Astrocyte (in vitro differentiated cells and primary cell): ENCODE measurements at places on chromosomes 5 and 9.

GRCh38 chr9:134025606-134026541, 593 bp downstream of the BRD3OS start:
- peak; percentile 26 for DNase-seq

DNA sequence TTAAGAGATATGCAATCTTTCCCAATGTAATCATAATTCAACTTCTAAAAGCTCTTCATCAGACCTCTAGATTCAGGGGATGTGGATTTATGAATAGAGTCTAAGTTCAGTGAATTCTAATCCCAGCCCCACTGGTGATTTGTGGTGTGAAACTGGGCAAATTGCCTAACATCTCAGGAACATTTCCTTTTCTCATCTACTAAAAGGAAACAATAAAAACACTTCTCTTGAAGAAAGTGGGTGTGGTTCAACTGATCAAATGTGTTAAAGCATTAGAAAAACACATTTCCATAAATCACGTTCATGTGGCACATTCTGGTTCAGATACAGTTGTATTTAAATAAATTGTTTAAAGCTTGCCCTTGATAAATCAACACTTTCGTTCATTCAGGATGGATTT, 631.7 kb upstream of the CDH6 start:
- DNase-seq: no peak

DNA sequence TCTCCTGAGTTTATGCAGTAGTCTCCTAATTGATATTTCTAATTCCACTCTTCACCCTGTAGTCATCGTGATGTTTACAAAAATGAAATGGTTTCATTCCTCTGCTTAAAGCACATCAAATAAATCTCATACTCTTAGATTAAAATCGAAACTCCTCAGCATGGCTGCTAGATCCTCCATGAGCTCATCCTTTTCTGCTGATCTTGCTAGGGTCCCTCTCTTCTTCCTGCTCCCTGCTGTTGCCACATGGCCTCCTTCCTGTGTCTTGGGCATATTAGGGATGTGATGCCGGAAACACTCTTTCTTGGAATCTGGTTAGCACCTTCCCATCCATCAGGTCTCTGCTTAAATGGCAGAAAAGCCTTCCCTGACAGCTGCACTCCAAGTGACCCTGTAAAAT, 59.5 kb upstream of the MEGF10 start:
- no peak for DNase-seq

DNA sequence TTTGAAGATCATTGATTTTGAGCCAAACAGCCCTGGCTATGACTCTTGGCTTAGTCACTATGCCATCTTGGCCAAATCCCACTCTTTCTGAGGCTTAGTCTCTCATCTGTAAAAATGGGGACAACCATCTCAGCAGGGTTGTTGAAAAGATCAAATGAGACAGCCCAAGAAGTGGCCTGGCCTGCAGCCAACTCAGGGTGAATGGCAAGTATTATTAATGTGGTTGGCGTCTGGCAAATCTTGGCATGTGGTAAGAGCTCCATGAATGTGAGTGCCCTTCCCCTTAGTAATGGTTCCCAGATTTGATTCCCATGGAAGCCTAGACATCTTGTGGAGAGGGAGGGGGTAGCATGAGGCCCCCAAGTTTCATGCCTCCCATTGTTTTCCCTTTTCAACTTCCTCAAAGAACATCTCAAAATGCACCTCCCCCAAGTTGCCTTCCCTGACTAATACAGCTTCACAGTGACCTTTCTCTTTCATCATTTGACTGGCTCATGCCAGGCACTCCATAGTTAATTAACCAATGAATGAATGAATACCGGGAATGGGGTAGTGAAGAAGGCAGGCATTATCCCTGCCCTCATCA, 11.8 kb upstream of the TGFBI start:
- DNase-seq: peak; percentile 98

GRCh38 chr5:167822241-167822640, 469.2 kb upstream of the WWC1 start:
- peak; percentile 75 for DNase-seq

- peak; percentile 36 for DNase-seq
These were observed 50.0 kb downstream of the TRIM32 start for GRCh38 chr9:116737152-116737546.

- no peak for DNase-seq
These were observed 59.9 kb downstream of the SERINC5 start for GRCh38 chr5:80195837-80196400.

DNA sequence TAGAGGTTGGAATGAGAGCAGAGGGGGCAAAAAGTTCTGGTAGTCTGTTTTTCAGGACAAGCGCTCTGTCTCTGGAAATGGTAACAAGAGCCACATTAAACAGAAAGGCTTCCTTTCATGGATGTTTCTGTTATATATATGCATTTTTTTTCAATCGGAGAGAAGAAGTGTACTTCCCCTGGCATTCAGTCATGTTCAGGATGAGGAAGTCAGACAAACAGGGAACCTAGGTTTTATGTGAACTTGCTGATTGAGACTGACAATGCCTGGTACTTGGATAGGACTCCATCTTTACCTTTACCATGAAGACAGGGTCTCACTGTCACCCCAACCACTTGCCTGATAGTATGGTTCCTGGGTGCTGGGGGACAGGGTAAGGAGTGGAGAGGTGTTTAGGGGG, 30.1 kb upstream of the ZBED3 start:
- DNase-seq: no peak

- DNase-seq: peak; percentile 32
These were observed 700 bp downstream of the SKP2 start for GRCh38 chr5:36152324-36153297.

GRCh38 chr9:87193925-87194868, 246.9 kb upstream of the GAS1 start:
- peak; percentile 93 for DNase-seq

DNA sequence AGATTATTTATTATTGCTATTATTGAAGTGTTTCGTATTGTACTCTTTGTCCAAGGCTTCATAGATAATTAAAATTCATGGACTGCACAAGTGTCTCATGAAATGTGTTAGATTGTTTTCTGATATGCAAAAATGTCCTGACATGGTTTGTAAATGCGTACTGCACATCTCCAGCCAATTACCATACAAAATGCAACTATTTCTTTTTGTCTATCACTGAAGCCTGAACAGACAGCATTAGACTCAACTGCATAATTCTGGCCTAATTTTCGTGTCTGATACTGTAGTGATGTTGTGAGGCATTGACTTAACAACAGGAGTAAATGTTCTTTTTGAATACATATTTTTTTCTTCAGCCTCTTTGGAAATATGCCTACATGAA, 498.2 kb upstream of the CD180 start:
- no peak for DNase-seq

DNA sequence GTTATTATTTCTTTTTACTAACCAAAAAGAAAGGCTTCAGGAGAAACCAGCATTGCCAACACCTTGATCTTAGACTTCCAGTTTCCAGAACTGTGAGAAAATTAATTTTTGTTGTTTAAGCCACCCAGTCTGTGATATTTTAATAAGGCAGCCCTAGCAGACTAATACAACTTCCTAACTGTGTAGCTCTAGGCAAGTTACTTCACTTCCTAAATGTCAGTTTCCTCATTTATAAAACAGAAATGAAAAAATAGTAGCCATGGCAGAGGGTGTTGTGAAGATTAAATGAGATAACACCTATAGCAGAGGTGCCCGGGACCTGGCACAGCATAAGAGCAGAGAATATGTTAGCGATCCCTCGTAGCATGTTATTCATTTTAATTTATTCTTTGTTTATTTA, 66.6 kb upstream of the HAND1 start:
- no peak for DNase-seq

DNA sequence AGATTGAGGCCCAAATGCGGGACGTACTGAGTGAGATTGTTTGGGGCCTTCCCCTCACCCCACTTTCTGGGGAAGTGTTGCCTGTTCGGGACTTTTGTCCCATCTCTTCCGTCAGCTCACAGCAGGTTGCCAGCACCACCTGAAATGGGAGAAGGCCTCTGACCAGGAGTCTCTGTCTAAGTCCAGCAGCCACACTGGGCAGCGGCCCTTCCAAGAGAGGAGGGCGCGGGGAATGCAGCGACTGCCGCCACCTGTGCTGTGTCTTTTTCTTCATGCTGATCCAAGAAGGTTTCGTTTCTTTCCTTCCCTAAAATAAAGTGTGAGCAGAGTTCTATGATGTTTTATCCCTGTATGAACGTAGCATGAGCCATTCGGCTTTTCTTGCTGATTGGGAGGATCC, 134.2 kb upstream of the LMX1B start:
- no peak for DNase-seq

- DNase-seq: peak; percentile 20
These were observed 447.9 kb downstream of the SPATA31D1 start for GRCh38 chr9:82436475-82436874.

DNA sequence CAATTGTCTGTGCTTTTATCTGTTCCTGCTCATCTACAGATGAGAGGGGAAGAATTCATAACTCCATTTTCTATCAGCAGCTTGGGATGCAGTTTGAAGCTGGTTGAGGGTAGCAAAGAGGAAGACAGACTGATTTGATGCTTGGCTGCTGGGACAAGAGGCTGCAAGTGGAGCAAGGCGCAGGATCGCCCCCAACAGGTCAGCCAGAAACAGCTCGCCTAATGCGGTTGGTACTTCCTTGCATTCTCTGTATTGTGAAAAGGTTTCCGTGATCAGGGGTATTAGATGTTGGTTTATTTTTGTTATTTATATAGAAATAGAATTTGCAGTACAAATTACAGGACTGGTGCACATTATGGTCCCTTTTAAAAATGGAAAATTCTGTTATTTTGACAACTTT, 40.6 kb downstream of the ZNF883 start:
- DNase-seq: no peak

DNA sequence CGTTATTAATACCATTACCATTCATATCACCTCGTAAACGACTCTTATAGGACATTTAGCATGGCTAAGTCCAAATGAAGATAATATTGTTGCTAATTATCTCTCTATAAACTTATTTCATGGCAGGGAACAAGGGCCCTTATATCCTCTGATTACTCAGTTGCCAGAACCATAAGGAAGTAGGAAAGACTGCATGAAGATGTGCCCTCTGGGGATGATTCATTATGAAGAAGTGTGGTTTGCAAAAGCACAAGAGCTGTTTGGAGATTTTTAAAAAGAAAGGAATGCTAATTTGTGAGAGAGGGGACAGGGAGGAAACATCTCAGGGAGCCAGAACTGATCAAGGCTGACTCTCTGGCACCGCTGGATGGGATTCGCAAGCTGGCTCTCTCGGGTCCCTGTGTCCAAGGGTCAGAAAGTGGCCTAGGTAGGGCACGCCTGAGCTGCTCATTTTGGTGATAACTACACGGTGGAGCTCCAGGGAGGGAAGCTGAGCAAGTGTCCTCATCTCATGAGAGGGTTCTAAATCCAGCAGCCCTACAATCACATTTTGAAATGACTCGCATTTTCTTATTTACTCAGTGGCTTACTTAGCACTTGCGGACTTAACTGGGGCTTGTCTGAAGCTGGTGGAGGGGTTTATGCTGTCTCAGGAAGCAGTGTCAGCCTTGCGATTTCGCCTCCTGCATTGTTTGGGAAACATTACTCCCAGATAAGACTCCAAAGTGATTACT, 136.8 kb downstream of the C5orf15 start:
- peak; percentile 16 for DNase-seq

DNA sequence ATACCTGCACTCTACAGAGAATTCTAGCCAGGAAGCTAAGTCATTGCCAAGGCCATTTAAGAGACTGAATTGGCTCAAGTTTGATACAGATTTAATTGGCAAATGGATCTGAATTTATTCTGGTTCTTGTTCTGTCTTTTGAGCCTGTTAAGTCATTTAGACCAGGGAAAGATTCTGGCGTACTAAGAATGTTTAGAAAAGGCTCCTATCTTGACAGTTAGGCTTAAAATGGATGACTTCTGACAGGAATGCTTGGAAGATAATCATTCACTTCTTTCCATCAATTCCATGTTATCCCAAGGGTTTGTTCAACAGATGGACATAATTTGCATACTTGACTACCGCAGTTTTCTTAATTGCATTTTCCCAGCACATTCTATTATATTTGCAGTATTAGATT, 376.6 kb downstream of the PTPRD start:
- DNase-seq: peak; percentile 0

DNA sequence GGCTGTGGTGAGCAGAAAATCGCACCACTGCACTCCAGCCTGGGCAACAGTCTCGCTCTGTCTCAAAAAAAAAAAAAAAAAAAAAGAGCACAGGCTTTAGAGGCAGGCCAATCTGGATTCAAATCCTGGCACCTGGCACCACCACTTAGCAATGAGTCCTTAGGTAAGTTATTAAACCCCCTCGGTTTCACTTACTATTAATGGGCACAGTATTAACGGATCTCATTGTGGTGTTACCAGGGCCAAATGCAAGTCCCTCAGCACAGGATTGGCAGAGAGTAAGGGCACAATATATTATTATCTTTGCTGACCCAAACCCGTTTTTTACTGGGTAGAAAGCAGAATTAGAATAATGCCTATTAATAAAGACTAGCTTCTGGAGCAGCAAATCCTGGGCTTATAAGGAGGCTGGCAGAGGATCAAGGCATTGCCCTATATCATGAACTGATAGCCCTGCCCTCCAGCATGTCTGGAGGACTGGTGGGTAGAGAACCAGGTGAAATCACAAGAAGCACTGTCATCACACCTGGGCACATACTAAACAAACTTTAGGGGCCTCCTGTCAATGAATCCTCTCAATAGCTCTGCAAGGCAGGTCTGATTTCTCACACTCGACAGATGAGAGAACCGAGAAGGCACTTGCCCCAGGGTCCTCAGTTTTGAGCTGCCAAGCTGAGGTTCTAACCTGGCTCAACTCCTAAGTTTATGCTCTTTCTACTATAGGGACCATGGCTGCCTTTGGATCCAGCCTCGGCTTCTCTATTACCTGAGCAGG, 17.7 kb downstream of the PCDHGC5 start:
- DNase-seq: no peak

GRCh38 chr5:10595672-10596309, 31.9 kb downstream of the ANKRD33B start:
- peak; percentile 86 for DNase-seq

DNA sequence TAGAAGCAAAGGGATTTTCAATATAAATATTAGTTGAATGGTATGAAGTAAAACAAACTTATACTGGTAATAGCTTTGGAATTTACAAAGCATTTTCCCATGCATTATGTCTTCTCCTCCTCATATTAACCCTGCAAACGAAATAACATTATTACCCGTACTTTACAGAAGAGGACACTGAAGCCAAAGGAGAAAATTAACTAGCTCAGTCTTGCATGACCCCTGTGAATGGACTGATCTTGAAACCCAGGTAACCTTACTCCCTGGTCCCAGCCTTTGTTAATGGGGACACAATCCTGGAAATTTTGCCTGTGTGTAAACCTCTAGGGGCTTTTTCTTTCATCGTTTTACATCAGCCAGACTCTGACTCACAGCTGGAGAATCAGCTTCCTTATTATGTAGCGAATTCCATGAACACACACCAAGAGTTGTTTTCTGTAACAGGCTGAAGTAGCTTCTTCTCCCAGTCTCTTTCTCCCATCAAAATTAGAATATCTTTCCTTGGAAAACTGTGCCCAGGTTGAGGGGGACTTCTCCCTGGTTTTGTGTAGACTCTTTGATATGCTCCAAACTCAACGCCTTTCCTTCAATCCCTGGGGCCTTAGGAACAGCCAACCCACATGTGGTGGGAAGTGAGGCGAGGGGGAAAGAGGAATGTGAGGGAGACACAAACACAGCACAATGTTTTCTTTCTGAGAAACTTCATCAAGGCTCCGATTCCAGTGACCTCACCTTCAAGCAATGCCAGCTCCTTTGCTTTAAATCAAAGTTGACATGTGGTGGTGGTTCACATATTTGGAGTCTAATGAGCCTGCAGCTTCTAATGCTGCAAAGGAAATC, 480.9 kb upstream of the PAPPA start:
- DNase-seq: peak; percentile 99

- DNase-seq: no peak
These were observed 13.6 kb upstream of the FUBP3 start for GRCh38 chr9:130565792-130566191.
